ENCODE measurements at places on chromosomes 4 and X.

DNA sequence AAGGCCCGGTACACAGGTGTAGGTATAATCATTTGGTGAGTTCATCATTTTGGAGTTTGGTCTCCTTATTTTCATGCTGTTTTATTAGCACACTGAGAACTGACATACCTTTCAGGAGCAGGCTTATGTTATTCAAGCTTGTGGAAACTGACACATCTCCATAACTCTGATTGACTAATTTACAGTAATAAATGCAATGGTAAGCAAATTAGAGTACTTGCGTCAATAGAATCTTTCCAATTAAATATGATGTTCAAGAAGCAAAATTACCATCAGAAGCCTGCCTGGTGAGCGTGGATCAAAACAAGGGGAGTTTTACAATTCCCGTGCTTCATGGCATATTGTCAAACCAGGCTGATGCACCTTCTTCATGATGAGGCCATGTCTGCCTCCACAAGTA, 210.7 kb upstream of the GPRIN3 start:
- DNase-seq: no peak

DNA sequence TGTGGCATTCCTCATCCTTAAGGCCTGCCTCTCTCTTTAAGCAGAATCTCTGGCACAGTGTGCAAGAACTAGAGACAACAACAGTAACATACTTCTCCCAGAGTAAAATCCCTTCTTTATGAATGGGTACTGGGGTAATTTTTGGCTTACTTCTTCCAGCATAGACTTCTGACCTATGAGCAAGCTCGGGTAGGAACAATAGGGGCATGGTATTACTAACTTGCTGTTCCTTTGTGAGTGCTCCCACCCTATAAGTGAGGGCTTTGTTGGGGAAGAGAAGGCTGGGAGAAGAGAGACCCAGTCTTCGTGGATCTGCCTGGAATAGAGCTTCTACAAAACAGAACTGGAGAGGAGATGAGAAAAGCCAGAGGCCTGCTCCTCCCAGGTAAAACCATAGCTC, 30.2 kb downstream of the CLDN2 start:
- DNase-seq: no peak

DNA sequence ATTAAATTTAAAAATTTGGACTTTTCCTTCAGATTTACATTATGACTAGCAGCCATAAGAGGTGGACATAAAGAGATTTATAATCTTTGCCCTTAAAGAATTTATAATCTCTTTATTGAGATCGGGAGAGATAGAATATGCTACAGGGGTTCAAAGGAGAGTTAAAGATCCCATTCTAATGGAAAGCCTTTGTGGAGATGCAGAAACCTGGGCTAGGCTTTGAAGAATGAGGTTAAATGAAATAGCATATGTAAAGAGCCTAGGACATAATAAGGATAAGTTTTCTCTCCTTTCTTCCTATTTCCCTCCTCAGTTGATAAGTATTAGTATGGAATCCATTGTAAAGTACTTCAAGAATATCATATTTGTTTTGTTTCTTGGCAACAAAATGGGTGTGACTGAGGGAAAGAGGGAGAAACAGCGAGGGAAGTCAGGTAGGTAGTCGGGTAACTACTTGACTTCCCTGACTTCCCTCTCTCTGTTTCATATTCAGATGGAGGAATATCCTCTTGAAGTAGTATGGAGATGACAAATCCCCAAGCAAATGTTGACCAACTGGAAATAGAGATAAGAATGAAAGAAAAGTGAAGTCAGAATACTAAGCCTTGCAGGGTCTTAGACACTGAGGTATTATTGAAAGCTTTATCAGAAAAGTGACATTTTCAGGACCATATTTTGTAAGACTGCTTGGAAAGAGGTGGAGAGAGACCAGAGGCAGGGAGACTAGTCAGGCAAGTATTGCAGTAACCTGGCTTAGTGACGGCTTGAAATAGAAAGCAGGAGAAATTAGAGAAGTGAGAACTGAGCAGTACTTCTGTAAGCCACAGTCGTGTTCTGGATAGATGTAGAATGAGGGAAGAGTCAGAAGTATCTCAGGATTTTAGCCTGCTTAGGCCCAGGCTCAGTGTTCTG, 82.9 kb downstream of the PDLIM5 start:
- DNase-seq: no peak

GRCh38 chrX:133594156-133594555, 178.9 kb upstream of the GPC4 start:
- DNase-seq: no peak

GRCh38 chr4:121863799-121864198, 6.5 kb downstream of the BBS7 start:
- DNase-seq: no peak

DNA sequence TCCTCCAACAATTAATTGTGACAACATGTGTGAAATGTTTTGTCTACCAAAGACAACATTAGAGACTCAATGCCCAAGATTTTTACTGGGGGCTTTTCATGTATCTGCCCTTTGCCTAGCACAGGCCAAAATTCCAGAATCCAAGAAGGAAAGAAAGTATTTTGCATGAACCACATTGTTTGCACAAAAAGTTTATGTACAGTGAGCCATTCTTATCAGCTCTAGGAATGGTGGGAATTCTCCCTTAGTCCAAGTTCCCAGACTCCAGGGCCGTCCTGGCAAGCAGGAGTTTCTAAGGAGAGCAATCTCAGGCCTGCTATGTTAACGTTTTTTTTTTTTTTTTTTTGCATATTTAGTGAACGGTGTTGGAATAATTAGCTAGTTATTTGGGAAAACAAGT, 21.6 kb downstream of the GPRASP1 start:
- DNase-seq: no peak

DNA sequence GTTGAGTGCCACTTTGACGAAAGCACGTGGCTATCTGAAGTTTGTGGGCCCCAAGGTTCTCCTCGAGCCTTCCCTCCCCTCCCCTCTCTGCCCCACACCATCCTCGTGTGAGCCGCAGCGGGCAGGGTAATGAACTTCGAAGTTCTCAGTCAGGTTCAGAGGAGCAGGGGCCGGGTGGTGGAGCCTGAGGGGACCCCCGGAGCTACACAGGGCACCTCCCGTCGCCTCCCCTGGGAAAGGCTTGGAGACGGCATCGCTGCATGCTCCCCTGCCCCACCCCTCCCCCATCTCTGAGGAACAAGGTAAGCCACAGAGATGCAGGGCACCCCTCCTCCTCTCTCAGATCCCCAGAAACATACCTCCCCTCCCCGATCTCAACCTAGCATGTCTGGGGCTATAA, 2.8 kb upstream of the NKX1-1 start:
- no peak for DNase-seq

- DNase-seq: no peak
These were observed 157.7 kb downstream of the SPANXN1 start for GRCh38 chrX:145405012-145405411.

GRCh38 chr4:45317739-45318138, 591.4 kb upstream of the GNPDA2 start:
- no peak for DNase-seq

- no peak for DNase-seq
These were observed 29.6 kb upstream of the SPON2 start for GRCh38 chr4:1201851-1202525.

DNA sequence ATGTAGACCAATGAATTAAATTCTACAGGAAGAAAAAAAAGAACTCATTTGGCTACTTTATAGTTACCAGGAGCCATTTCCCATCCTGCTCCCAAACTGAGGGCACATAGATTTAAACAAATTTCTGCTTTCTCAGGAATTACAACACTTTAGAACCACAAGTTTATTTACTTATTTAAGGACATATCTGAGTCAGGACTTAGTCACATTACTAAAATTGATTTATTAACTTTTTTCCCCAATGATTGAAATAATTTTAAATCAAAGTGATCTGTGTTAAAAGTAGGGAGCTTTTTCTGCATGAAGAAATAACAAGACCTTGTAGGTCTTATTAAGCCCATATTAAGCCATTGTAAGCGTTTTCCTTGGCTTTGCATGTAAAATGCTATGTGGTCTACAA, 291.0 kb upstream of the HAND2 start:
- no peak for DNase-seq

DNA sequence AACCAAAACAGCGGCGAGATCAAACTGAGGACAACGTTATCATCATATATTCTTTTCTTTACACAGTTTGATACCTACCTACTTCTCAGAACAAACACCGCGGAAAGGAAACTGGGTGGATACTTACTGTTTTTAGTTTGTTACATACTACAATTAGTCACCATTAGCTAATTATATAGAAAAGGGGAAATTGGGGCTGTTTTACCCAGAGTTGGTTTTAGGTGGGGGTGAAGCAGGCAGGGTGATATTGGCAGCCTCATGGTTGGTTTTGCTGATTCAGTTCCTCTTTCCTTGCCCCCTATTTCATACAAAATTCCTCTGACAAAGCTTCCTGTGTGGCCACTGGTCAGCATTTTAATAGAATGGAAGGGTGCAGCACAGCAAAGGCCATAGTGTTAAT, 77.8 kb downstream of the SORBS2 start:
- DNase-seq: no peak

GRCh38 chrX:6558979-6559378, 24.1 kb upstream of the VCX3A start:
- DNase-seq: no peak

GRCh38 chr4:40458683-40459082, 123.5 kb downstream of the CHRNA9 start:
- DNase-seq: no peak

- DNase-seq: no peak
These were observed 18.0 kb upstream of the TBC1D14 start for GRCh38 chr4:6891436-6892170.

GRCh38 chrX:154828016-154828408, 6.5 kb downstream of the SMIM9 start:
- DNase-seq: no peak

DNA sequence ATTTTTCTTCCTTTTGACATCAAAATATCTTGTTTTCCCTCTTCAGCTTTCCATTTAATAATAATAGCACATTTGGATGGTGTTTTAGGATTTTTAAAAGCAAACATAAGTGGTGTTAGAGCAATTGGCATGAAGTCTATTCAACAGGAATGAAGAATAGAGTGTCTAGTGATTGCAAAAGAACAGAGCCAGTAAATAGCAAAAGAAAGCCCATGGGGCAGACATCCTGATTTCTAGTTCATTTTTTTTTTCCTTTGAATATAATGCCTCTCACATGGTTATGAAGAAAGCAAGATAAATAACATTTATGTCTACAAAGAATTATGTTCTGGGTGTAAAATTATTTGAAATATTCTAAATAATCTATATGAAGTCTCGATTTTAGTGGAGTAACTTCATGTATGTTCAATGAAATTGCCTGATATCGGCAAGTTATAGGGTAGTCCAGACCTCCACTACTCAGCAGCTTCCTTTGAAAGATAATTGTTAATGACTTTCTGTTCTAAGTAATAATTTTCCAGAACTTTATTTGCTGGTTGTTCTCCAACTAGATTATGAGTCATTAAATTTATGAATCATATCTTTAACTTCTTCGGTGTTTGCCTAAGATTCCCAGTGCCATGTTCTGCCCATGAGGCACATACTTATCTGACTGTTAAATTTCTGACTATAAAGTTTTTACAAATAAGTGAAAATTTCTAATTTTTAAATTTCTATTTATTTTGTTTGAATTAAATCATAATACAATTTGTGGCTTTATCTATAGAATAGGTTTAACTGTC, 587.9 kb downstream of the TLL1 start:
- no peak for DNase-seq

DNA sequence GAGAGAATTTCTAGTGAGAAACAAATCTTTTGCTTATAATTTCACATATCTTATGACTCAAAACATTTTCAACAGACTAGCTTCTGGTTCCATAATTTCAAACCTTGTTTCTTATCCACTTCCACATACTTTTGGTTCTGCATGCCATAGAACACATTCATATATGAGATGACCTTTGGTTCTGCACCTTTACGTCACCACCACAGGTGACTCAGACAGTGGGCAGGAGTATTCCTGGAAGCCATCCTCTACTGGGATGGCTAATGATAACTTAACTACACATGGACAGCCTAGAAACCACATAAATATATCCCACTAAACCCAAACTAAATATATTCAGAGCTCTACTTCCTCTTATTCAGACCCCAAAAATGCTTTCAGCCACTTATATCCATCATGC, 133.3 kb downstream of the DCK start:
- DNase-seq: no peak

DNA sequence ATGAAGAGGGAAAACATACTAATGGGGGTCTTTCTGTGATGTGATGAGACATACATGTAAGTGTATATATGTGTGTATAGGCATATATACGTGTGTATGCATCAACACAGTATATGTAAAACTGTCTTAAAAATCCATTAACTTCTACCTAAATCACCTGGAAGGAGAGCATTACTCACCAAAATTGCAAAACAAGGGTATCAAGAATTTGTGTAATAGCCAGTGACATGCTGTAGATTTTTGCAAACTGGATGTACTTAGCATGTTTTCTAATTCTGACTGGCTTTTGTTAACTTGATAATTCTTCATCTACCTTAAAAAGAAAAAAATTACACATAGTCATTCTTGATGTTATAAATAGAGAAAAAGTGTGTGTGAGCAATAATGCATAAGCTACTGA, 104.7 kb downstream of the PRRG1 start:
- no peak for DNase-seq

- DNase-seq: no peak
These were observed 700.7 kb downstream of the PCDH18 start for GRCh38 chr4:136831553-136831952.

GRCh38 chrX:51851507-51852085, 41.8 kb upstream of the MAGED1 start:
- no peak for DNase-seq

GRCh38 chrX:47900833-47901232, 64.1 kb downstream of the ZNF81 start:
- no peak for DNase-seq

GRCh38 chr4:13851085-13851940, 223.8 kb upstream of the BOD1L1 start:
- no peak for DNase-seq

GRCh38 chr4:185740471-185740873, 71.5 kb downstream of the SORBS2 start:
- no peak for DNase-seq

DNA sequence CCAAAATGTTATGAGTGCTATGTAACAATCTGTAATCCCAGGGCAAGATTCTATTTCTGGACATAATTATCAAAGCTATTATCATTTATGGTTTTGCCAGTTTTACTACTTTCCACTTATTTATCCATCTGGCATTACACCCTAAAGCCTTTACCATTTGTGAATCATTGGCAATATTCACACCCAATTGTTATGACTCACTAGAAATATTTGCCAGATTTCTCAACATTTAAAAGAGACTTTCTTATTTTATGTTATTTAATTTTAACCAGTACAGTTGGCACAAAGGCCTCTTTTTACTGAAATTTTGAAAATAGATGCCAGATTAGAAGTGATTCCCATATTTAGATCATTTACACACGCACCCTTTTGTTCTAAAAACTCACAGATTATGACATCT, 242.7 kb upstream of the WDFY3 start:
- DNase-seq: no peak

- DNase-seq: no peak
These were observed 166.8 kb downstream of the COL4A6 start for GRCh38 chrX:108271397-108271787.
